ENCODE measurements at places on chromosomes 7 and 10.

GRCh38 chr10:2262333-2262732 lies 525.0 kb upstream of the ADARB2 start:
- no peak for DNase-seq

- no peak for DNase-seq
These were observed 73.8 kb downstream of the PON1 start for GRCh38 chr7:95250571-95250970.

DNA sequence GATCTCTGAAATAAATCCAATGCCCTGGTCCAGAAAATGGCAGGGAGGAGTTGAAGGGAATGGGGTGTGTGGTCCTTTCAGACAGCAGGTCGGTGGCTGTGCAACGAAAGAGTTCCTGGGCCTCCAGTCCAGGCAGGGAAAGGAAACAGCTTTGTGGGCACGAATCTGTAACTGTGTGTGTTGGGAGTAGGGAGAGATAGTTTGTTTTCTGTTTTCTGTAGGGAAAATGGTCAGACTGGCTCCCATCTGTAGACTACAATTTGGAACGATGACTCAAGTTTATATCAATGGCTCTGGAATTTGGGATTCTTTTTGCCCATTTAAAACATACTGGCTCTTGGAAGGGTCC lies 2.6 kb upstream of the HOXA9 start:
- no peak for DNase-seq

DNA sequence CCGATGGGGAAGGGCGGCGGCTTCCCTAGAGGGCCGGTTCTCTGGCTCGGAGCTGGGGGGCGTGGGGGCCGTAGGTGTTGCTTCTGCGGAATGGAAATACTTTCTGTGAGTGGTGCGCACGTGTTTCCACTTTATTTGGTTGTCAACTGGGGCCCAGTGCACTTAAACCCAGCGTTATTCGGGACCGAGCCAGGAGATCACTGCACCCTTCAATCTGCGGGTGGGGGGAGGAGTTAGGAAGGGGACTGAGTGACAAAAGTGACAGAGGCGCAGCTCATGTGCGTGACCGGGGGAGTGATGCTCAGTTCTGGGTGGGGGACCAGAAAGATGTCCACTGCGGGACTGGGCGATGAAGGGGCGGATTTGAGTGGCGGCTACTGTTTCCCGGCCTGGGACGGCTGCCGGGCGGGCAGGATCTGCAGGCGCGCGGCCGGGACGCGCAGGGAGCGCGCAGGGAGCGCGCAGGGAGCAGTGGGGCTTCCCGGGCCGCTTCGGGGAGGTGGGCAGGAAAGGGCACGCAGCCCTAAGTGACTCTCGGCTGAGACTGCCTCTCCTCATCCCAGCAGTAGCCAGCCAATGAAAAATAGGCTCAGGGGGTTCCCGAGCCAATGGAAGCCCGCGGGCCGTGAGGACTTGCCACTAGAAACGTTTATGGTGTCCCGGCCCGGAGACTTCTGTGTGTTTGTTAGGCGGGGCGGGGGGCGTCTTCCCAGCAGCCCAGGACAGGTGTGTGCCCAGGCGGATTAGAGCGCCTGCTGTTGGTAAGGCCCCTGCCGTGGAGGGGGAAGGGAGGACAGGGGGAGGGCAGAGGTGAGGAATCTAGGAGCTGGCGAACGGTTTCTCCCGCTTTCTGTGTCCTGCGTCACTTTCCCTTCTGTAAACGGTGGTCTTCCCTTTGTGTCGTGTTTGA lies 54.3 kb upstream of the KDM7A start:
- DNase-seq: peak; percentile 82

GRCh38 chr10:4810092-4810491 lies 15.9 kb upstream of the AKR1E2 start:
- no peak for DNase-seq

GRCh38 chr7:153529651-153530165 lies 522.5 kb upstream of the DPP6 start:
- no peak for DNase-seq

DNA sequence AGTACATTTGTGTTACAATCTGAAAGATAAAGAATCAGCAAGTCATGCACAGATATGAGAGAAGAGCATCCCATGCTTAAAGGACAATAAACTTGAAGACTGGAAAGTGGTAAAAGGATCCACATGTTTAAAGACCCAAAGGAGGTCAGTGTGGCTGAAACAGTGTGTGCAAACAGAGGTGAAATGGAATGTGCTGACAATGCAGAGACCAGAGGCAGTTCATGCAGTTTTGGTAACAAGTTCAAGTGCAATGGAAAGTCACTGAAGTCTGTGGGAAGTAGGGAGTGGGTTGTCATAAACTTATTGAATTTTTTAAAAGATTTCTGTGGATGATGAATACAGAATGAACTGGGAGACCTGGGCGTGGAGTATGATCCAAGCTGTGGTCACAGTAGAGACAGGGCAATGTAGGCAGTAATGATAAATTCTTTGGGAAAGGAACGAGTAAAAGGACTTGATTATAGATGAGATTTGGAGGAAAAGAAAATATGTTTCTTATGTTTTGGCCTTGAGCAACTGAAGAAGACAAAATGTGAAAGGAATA lies 408.0 kb downstream of the HGF start:
- DNase-seq: no peak

- no peak for DNase-seq
These were observed 1087.0 kb upstream of the AUTS2 start for GRCh38 chr7:68511281-68511680.

- no peak for DNase-seq
These were observed 48.9 kb upstream of the IGFBP3 start for GRCh38 chr7:45969940-45970339.

DNA sequence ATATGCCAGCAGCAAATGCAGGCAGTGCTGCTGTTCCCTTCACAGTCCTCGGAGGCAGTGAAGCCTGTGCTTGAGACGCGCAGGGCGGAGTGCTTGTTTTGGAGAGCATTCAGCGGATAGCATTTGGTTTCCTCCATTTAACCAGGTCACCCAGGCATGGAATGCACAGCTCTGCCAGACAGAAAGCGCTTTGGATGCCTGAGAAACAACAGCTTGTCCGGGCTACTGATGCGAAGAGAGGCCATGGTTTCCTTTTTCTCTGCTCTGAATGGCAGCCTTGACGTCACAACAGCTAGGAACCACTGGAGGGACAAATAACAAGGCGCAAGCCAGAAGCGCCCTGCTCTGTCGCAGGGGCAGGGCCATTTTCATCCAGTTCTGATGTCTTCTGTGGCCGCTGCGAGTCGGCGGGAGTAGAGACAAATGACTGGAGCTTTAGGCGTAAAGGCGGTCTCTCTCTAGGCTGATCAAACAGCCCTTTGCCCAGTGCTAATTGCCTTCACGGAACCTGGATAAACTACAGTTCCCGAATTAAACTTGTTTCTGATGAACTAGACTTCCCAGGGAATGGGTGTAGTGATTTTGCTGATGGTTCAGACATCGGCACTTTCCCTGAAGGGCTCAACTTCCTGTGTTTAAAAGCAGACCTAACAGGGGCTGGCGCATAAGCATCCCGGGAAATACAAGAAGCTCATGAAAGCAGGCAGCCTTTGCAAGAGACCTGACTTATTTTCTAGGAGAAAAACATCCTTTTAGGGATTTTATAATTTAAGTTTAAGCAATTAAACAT lies 187.6 kb upstream of the KLF14 start:
- peak; percentile 13 for DNase-seq

- DNase-seq: no peak
These were observed 285.5 kb downstream of the HPSE2 start for GRCh38 chr10:98950106-98950505.

DNA sequence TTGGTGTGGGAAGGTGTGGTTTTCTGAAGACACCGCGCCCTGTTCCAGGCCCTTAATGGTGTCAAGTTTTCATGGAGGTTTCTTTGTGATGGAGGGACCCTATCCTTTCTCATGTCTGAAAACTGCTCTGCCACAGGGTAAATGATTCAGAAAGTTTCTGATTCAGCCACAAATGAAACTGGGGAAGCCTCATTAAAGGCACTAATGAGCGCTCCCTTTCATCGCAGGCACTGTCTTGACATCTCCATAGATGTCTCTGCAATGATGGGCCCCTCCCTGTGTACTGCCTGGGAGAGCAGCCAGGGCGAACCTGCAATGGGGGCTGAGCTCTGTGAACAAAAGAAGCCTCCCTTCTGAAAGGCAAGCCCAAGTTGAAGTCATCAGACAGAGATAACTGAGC lies 355.3 kb downstream of the PRPF18 start:
- DNase-seq: no peak

DNA sequence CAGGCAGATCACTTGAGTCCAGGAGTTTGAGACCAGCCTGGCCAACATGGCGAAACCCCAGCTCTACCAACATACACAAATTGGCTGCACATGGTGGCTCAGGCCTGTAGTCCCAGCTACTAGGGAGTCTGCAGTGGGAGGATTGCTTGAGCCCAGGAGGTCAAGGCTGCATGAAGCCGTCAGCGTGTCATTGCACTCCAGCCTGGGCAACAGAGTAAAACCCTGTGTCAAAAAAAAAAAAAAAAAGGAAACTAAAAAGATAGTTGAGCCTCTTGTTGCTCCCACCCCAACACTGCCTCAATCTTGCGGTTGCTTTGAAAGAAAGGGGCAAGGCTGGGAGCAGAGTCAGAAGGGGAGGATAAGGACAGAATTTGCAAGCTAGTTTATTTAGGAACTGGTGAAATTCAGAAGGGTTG lies 69.9 kb downstream of the SYPL1 start:
- no peak for DNase-seq

GRCh38 chr10:79079490-79080355 lies 11.0 kb downstream of the ZMIZ1 start:
- no peak for DNase-seq

DNA sequence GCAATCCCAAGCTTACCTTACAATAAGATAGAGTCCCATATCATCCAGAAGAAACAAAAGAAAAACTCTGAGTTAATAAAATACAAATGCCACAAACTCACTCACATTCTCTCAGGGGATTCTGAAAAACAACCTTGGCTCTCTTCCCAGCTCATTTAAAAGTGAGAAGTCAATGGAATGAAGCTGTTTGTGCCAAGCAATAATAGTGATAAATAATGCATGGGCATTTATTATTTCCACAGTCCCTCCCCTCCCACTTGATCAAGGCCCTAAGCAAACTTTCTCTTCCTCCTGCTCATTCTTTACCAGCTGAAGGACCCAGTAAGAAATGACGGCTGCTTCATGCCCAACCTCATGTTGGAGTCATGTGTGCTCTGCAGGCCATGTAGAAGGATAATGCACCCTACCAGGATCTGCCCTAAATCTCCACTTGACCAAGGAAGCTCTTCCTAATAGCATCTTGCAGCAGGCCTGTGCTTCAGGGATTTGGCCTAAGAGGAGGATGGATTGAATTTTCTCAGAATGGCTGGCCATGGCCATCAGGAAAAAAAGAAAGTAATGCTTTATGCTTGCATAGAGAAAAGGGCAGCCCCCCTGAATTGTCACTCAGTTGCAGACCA lies 451.3 kb downstream of the GPAM start:
- no peak for DNase-seq

All from NCI-H1436 (cell line).